ENCODE measurements at places on chromosomes 6 and 20.

DNA sequence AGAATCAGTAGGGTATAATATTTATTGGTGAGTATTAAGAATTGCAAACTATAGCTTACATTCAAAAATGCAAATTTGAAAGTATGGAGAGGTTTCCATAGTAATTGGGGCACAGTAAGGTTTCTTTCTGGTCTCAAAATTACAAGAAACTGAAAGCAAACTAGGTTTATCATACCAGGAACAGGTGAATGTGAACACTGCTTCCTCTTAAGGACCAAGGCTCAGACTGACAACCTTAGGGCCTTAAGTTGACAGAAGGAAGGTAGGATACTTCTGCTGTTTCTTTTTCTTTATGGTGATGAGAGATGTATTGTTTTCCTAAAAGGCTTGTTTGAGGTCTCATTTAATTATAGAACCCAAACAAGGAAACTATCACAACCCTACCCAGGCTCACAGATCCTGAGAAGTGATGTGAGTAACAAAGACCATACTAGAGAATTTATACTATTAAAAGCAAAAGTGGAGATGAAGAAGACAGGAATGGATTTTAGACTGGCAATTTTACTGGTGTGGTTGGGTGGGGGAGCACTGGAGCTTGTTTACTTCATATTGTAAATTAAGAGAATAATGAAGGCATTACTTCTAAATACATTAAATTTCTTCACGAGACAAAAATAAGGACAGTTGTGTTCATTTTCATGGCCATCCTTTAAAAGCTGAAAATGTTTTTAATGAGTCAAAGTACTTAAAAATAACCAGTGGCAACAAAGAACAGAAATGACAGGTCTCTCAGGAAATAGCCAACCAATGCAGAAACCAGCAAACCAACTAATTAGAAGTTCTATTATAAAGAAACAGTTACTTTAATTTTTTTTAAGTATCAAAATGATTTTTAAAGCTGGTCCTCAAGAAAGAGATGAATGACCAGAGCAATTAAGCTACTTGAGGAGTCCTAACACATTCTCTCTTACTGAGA is 21.3 kb downstream of the STAU1 start:
- DNase-seq = no peak

- DNase-seq = no peak
Measured at GRCh38 chr6:41649596-41649995, 11.3 kb downstream of the MDFI start.

DNA sequence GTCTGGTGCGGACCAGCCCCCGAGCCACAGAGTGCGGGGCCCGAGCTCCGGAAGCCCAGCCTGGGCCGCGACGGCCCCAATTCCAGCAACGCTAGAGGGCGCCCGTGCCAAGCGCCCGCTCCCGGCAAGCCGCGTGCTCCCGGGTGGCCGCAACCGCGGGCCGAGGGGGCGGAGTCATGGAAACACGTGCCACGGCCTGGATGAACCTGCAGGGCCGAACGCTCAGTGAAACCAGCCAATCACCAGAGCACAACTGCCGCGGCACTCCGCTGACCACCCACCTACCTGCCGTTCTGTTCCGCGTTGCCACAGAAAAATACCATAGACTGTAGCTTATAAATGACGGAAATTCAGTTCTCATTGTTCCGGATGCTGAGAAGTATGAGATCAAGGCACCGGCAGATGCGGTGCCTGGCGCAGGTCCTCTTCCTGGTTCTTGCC is 85.7 kb upstream of the FOXC1 start:
- DNase-seq = peak; percentile 48

DNA sequence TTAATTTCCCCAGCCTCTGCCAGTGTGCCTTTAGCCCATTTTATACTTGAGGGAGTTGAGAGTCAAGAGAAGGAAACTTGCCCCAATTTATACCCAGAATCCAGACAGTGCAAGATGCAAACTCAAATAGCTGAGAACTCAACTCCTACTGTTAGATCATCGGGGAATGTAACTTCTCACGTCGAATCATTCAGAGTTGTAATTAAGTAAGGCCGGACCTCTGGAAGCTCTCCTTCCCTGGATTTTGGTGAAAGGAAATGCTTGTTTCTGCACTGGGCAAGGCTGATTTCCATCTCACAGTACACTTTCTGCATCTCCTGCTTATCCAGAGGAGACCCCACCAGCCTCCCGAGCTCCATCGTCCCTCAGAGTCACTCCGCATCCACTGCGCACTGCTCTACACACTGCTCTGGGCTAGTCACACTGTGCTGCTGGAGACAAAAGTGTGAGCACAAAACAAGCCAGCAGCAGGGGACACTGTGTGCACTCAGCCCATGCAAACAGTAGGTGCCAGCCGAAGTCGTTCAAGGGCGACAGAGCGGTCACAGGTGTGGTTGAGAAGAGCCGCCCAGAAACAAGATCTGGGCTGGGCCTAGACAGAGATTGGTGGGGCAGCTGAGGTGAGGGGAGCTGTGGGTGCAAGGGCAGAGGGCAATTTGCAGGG is 150.4 kb upstream of the QKI start:
- DNase-seq = peak; percentile 25

- DNase-seq = no peak
Measured at GRCh38 chr20:6209093-6209492, 86.3 kb upstream of the FERMT1 start.

DNA sequence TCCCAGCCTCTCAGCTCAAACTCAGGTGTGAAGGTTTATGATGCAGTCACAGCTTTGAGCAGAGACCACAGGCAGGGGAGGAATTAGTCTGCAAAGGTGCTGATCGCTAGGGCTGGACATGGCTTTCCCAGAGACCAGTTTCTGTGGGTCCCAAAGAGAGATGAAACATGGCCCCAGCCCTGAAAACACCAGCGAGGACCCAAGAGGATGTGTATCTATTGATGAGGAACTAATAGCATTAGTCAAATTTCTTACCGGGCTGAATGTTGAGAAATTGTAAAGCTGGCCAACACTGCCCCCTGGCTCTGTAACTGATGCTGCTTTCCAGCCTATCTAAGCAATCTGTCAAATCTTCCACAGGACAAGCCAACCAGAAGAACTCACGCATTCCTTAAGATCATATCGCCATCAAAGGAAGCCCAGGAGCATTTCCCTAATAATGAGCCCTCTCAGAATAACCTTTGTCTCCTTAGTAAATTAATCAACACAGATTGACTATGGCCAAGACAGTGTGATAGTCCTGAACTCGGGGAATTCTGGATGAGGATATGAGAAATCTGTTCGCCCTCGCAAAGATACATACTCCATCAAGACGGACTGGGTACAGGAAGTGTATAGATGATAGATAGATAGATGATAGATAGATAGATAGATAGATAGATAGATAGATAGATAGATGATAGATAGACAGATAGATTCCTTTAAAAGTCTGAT is 7.8 kb upstream of the ACSS1 start:
- peak; percentile 71 for DNase-seq

DNA sequence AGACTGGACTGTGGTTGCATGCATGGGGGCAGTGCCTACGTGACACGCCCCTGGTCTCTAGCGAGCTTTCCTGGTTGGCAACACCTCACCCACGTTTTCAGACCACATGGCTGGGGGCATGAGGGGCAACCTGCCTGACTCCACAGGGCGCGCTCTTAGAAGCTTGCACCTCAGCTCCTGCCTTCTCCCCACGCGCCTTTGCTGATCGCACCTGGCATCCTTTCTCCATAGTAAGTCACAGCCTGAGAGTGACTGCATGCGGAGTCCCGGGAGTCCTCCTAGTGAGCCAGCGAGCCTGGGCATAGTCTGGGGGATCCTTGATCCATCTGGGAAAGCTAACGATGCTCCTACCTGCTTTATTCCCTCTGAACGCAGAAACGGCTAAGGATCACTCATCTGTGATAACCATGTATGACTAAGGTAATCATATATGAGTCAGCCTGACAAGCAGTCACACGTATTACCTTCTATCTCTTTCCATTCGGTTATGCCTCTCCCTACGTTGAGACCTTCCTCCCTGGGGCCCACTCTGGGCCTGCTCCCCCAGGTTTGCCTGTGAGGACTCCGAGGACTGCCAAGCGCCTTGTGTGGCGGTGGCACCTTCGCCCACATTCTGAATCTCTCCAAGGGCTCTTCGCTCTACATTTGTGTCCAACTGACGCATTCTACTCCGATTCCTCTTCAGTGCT is 4.5 kb downstream of the TCFL5 start:
- peak; percentile 43 for DNase-seq

DNA sequence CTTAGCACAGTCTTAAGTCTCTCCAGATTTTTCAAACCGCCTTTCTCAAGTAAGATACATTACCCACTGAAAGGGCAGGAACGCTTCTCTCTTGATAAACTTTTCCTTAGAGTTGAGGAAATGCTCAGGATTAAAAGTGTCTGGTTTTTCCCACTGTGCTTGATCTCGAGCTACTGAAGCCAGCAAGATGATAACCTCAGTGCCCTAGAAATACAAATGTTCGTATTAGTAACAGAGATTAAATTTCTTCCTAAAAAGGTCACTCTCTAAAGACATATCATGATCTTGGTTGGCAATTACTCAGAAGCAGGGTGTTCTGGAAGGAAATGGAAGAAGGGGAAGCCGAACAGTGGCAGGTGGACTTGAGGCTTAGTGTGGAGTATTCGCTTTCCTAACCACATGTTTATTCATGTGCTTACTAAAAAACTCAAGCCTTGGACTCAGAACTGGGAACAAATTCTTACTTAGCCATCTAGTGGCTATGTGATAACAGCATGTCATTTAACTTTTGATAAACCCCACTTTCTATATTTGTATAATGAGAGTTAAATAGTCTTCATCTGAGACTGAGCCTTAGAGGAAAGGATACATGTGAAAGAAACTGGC is 20.1 kb downstream of the C6orf141 start:
- peak; percentile 20 for DNase-seq

GRCh38 chr20:10216146-10216791 is 2.4 kb upstream of the SNAP25 start:
- peak; percentile 80 for DNase-seq

GRCh38 chr6:129638055-129638684 is 71.8 kb downstream of the ARHGAP18 start:
- no peak for DNase-seq

Data from kidney tubule cell (primary cell).